ENCODE measurements at places on chromosomes 2 and 18. TPM values are rescaled to one million over a fixed set of nuclear protein-coding genes. Genes with fewer than 3 reads are reported as not detected.

The GTF2A1L gene
- total RNA-seq: 1.5 TPM

The SERPINB12 gene
- total RNA-seq: 64.6 TPM

The PRADC1 gene
- total RNA-seq: 9.0 TPM

The LIMS3 gene
- total RNA-seq: 5.9 TPM

The APCDD1 gene
- total RNA-seq: 125 TPM

The C2orf78 gene
- not detected for total RNA-seq

The CENPA gene
- total RNA-seq: 4.1 TPM

The SMYD1 gene
- 15.7 TPM for total RNA-seq

The MC4R gene
- total RNA-seq: not detected

The GALNT14 gene
- total RNA-seq: 2.0 TPM

The CCDC141 gene
- total RNA-seq: 6.0 TPM

The MCM6 gene
- total RNA-seq: 19.5 TPM

The COBLL1 gene
- 25.9 TPM for total RNA-seq

The KCNG2 gene
- 0.49 TPM for total RNA-seq

The AGXT gene
- 0.10 TPM for total RNA-seq

The NETO1 gene
- total RNA-seq: 0.10 TPM

The KIAA2012 gene
- total RNA-seq: 0.10 TPM

The PIKFYVE gene
- total RNA-seq: 33.3 TPM

The CEBPZOS gene
- total RNA-seq: 18.8 TPM

The ARHGAP25 gene
- 5.8 TPM for total RNA-seq

The SKA1 gene
- 4.1 TPM for total RNA-seq

The VWC2L gene
- not detected for total RNA-seq

The SUCLG1 gene
- 62.8 TPM for total RNA-seq

The CYP27C1 gene
- total RNA-seq: 4.3 TPM

The CROCC2 gene
- total RNA-seq: 0.30 TPM

The TXNDC2 gene
- not detected for total RNA-seq

The PKDCC gene
- total RNA-seq: 48.9 TPM

The DSG2 gene
- 23.3 TPM for total RNA-seq

The CD302 gene
- total RNA-seq: 27.5 TPM

The DOK1 gene
- 6.2 TPM for total RNA-seq

The CWC22 gene
- total RNA-seq: 25.5 TPM

The REG3A gene
- not detected for total RNA-seq

The NCKAP1 gene
- 123 TPM for total RNA-seq

The LIPG gene
- total RNA-seq: 8.1 TPM

The LRRC30 gene
- total RNA-seq: 0.69 TPM

The CCBE1 gene
- total RNA-seq: 9.3 TPM

The GAREM2 gene
- 2.5 TPM for total RNA-seq

The GKN2 gene
- total RNA-seq: not detected

The RUFY4 gene
- 0.10 TPM for total RNA-seq

The NOL4 gene
- total RNA-seq: 1.3 TPM

The TOGARAM2 gene
- 0.69 TPM for total RNA-seq

The UGT1A10 gene
- total RNA-seq: not detected

The THSD7B gene
- 8.1 TPM for total RNA-seq

The ONECUT2 gene
- total RNA-seq: 0.10 TPM

Data from skin of body (tissue), 3 donors.